ENCODE measurements at places on chromosomes 4 and X.

DNA sequence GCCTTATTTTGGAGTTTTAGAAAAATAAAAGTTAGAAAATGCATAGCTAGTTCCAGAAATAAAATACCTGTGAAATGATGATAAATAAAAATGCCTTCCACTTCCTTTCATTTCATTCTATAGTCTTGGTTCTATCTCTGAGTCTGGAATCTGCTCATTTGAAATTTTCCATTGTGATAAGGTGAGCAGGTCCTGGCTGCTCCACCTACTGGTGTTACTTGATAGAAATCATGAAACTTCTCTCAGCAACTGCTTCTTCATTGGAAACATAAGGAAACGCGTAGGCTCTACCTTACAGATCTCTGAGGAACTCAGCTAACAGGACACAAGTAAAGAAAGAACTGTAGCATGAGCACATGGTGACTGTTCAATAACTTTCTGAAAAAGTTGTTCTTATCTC lies 141.8 kb downstream of the DCHS2 start:
- DNase-seq: no peak

GRCh38 chr4:185115827-185116232 lies 27.2 kb upstream of the SLC25A4 start:
- no peak for DNase-seq

DNA sequence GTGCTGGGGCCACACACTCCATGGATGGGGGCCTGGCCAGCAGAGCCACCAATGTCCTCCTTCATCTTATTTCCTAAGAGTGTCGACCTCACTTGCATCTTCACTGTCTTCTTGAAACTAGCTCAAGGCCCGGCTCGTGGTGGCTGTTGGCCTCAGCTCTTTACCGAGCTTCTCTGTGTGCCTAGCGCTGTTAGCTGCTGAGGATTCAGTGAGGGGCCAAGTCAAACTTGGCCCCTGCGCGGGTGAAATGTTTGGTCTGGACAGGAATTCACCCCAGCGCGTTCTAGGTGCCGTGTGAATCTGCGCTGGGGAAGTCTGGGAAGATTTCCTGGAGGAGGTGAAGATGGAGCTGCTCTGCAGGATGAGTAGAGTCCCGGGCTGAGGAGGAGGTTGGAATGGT lies 8.5 kb downstream of the SORCS2 start:
- no peak for DNase-seq

GRCh38 chr4:182564724-182565369 lies 321.6 kb downstream of the TENM3 start:
- DNase-seq: no peak

DNA sequence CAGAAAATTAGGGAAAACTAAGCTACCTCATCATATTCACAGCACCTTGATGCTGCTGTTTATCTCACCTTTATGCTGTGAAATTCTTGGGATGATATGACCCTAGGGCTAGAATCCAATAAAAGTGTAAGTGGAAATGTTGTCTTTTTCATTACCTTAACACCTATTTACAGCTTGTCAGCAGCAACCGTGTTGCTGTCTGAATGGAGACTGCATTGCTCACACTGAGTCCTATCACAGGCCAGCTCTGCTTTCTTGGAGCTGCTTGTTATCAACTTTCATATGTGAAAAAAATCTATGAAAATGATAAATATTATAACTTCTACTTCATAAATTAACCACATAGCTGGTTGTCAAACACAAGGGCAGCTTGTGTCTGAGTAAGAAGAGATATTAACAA lies 789.5 kb downstream of the TECRL start:
- DNase-seq: no peak

DNA sequence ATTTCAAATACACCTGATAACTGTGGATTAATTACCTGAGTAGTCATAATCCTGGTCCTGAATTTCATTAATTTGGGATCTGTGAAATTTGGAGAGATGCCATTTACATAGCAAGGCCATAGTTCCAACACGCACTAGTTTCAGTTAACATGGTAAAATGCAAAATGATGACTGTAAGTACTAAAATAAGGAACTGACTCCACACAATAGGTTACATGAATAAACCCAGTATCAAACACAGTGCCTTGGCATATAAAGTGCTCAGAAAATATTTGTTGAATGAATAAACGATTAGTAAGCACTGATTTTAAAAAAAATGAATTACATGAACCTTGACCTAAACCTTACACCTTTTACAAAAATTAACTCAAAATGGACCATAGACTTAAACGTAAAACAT lies 9.0 kb downstream of the FBXO8 start:
- no peak for DNase-seq

DNA sequence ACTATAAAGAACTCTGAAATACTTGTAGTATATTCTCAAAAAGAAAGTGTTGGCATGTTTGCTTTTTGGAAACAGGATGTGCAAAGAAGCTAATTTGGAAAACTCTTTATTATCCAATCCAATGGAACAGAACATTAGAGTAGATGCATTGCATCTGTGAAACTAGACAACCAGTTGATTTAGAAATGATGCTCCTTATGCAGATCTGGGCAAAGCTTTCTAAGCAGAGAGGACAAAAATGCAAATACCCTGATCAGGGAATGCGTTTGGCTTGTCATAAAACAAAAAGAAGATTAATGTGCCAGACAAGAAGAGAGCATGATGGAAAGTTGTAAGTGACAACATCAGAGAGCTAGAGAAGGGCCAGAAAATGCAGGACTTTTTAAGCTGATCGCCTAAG lies 142.3 kb downstream of the RCHY1 start:
- no peak for DNase-seq

- no peak for DNase-seq
Observed at GRCh38 chr4:101724093-101724492, 66.4 kb upstream of the BANK1 start.

DNA sequence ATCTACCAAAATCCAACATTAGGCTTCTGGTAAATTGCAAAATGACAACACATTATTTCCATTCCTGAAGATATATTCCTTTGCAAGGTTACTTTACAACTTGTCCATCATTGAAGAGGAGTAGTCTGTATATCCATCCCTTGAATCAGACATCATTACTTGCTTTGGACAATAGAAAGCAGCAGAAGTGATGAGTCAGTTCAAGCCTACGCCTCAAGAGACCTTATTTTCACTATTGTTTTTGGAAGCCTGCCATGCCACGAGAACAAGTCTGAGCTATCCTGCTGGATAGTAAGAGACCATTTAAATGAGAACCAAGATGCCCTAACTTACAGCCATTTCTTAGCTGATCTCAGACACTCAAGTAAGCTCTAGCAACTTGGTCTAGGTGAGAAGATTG lies 246.0 kb upstream of the HHIP start:
- DNase-seq: no peak

- DNase-seq: no peak
Observed at GRCh38 chr4:12041828-12042227, 613.1 kb upstream of the HS3ST1 start.

DNA sequence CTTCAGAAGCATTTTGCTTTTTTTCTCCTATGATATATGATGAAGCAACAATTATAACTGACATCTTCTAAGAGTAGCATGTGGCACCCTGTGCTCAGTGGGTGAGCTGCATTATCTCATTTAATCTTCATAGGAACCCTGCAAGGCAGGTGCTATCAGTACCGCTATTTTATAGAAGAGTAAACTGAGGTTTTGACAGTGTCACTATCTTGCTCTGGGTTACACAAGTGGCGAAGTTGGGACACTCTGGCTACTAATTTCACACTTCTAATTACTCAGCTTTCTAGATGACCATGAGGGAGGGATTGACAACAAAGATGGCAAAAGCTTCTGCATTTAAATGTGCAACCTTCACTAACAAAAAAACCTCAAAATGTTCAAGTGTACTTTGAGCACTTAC lies 76.9 kb upstream of the CAMK2D start:
- DNase-seq: no peak

GRCh38 chr4:186258216-186258811 lies 7.7 kb upstream of the F11 start:
- no peak for DNase-seq

DNA sequence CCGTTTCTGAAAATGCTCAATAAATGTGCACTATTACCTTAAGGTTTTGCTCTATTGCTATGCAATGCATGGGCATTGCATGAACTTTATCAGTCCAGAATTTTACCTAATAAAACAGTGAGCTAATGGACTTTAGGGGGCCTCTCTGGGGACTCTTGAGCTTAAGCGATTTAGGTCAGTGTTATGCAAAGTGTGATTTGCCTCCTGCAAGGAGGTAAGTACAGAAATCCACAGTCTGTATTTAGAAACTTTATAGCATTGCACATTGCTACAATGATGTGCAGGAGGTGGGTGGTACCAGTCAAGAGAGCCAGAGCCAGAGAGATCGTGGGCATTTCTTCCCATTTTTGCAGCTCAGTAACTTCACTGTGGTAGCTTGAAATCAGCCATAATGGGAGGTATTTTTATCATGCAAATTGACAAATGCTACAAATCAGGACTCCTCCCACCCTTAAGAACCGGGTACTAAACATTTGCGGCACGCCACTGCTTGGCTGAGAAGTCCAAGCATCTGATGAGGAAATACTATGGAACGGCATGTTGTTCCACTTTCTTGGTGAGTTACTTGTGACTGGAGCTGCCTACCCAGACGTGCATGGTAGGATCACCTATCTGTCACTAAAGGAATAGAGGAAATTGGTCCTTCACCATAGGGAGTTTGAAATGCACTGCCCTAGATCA lies 174.6 kb upstream of the PGRMC2 start:
- no peak for DNase-seq

DNA sequence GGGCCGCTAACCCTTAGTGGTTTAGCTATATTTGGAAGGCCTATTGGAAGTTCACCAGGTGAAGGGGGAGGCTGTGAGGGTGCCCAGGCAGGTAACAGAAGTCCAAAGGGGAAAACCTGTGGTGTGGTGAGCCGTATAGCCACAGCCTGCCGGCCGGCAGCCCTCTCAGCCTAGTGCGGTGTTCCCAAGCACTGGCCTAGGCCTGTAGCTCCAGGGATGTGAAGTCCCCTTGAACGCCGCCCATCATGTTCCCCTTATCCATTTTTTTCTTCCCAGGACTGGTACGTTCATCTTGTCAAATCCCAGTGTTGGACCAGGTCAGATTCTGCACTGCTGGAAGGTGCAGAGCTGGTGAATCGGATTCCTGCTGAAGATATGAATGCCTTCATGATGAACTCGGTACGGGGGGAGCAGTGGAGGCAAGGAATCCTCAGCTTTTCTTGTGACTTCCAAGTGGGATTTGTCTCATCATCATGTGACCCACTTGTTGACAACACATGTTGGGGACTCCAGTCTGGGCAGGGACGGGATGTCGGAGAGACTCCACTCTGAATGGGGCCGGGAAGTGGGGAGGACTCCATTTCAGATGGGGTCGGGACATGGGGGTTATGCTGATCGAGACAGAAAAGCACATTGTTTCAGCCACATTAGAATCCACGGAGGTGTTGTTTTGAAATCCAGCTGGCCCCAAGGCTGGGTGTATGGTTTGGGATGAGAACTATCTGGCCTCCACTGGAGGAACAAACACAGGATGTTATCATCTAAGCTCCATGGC lies 39.2 kb upstream of the MSANTD1 start:
- DNase-seq: no peak

DNA sequence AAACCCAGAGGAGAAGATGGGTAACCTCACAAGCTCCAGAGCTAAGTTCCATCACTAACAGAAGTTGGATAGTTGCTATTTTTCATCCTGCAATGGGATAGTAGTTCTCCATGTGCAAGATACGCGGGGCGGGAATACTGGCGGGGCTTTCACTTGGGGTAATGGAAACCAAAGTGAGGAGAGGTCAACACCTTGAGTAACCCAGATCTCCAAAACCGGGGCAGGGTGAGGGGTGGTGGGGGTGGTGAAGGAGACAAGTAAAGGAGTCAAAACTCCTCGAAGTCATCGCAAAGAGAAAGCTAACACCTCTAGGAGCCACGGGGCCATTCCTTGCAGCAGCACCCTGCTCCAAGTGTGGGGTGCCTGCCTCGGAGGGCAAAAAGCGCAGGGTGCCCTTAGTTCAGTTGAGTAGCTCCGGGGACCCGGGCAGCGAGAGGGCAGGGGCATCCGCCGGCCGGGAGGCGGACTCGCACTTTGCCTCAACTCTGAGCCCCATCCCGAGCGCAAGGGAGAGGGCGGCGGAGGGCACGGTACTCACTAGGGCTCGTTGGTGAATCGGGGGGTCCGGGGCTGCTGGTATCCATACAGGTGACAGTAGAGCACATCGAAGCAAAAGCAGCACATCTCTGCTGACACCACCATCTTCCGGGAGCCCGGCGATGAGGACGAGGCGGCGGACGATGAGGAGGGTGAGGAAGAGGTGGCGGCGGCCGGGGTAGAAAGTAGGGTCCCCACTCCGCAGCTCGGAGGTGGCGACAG lies 645 bp downstream of the AMMECR1 start:
- DNase-seq: peak; percentile 4

- DNase-seq: no peak
Observed at GRCh38 chr4:60743654-60744053, 456.5 kb upstream of the ADGRL3 start.

DNA sequence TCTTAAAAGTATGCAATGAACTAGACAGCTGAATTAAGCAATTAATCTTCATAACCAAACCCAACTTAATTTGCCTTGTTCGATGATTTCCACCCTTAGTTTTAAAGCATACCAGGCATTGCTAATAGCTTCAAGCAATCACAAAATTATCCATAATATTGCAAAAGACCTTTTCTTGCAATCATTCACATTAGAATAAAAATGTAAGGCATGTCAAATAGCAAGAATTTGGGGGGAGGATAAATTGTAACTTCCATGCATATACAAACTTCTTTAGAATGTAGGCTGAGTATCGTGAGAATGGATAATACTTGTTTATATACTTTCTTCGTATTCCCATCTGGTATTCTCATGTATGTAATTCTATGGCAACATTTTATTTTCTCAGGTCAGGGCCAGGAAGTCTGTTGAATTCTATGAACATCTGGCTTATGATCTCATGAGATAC lies 28.7 kb upstream of the BMP2K start:
- no peak for DNase-seq

GRCh38 chrX:68685685-68686084 lies 38.2 kb downstream of the STARD8 start:
- no peak for DNase-seq

- DNase-seq: no peak
Observed at GRCh38 chr4:24547979-24548378, 36.4 kb downstream of the DHX15 start.

- DNase-seq: no peak
Observed at GRCh38 chr4:11079171-11079570, 349.5 kb downstream of the HS3ST1 start.

DNA sequence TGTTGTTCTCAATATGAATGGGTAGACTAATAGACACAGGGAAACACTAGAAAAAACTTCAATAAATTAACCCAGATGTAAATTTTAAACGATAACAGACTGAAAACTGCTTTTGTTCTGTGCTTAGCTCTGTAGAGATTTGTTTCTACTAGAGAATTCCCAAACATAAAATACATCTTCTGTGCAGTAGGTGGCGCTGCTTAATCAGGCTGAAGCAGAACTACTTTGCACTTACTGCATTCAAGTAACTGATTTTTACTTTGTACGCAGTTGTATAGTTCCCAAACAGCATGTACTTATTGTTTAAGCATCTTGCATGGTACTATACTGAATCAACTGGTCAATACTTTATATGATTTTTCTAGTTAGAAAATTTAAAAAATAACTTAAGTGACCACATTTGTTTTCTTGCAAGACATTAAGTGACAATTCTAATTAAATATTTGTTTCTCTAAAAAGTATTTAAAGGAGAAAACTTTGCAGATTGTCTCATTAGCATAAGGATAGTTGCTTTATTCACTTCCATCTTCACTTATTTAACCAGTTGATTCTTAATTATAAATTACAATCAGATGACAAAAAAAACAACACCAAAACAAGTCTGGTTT lies 490.6 kb downstream of the IL15 start:
- no peak for DNase-seq

Measured in cortex of kidney (tissue), 1 donor.